ENCODE measurements at places on chromosomes 5 and 9.

DNA sequence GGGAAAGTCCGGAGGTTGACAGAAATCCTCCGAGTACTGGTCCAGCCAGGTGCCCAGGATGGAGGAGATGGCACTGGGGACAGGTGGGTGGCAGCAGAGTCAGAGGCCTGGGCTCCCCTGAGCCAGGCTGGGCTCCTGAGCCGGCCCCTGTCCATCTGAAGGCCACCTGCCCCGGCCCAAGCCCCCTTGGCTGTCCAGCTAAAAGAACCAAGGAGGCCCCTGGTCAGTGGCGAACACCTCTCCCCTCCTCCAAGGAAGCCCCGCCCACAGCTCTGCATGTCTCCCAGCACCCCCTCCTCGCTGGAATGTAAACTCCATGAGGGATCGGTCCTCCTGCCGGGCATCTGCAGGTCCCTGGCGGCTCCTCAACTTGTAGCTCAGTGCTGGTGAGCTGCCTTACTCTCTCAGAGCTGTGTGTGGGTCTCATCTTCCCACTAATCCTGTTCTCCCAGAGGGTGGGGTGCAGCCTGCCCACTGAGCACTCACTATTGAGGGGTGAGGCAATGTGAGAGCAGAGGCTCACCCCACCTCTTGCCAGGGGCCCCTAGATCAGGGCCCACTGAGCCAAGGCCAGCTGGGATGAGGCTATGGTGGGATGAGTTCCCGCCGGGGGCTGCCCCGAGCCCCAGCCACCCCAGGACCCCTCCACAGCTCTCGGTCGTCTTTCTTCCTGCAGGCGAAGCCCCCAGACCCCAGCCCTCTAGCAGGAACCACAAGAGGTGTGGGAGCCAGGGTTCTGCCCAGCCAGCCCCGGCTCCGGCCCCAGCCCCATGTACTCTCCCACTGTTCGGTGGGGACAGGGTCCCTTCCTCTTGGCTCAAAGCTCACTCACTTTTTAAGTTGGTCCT lies 12.0 kb downstream of the RALGDS start:
- DNase-seq: no peak

- DNase-seq: no peak
Observed at GRCh38 chr9:123424131-123424530, 68.1 kb downstream of the CRB2 start.

- no peak for DNase-seq
Observed at GRCh38 chr9:117028103-117028858, 341.2 kb downstream of the TRIM32 start.

DNA sequence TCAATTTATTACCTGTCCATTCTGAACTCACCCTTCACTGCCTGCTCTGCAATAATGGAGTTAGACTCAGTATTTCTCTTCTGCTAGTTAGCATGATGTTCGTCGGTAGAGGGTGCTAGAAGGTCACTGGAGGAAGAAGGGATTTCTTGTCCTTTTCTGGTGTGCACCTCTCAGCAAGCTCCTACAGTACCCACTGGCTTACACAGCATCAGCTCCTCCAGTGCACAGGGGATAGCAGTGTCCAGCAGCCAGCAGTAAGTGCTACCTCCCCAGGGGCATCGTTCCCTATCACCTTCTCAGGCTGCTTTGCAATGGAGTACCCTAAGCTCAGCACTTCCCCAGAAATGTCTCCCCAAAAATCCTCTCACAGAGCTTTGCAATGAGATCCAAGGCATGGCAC lies 45.9 kb upstream of the APC start:
- no peak for DNase-seq

- DNase-seq: no peak
Observed at GRCh38 chr5:143116814-143117213, 286.7 kb downstream of the NR3C1 start.

DNA sequence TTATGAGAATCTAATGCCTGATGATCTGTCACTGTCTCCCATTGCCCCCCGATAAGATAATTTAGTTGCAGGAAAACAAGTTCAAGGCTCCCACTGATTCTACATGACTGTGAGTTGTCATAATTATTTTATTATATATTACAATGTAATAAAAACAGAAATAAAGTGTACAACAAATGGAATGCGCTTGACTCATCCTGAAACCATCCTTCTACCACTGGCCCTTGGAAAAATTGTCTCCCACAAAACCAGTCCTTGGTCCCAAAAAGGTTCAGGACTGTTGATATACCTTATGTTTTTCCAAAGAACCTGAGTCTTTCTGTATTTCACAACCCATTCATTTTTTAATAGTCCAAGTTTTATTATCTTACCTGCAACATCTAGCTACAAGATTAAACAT lies 403.5 kb downstream of the TAF11L14 start:
- DNase-seq: no peak

DNA sequence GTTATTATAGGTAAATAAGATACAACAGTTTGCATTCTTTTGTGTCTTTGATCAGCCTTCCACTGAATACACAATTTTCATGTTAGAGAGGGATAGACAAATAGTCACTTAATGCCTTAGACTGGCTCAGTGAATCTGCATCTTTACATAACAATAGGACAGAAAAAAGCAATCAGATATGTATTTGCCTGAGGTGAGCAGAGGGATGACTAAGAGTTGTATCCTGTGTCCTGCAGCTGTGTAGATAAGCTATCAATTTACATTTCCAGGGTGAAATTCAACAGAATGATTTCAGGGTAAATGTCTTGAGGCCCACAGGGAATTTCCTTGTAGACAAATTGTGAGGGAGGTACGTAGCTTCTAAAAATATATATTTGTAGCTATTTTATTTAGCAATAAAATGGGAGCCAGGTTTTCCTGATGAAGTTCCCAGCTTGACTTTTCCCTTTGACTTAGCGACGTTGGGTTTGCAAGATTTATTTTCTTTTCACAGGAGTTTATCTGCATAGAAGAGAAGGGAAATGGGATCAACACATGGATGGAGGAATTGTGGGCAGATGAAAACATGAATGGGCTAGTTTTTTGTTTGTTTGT lies 586.1 kb upstream of the CDH6 start:
- no peak for DNase-seq

GRCh38 chr9:120997502-120997901 lies 52.6 kb downstream of the C5 start:
- no peak for DNase-seq

DNA sequence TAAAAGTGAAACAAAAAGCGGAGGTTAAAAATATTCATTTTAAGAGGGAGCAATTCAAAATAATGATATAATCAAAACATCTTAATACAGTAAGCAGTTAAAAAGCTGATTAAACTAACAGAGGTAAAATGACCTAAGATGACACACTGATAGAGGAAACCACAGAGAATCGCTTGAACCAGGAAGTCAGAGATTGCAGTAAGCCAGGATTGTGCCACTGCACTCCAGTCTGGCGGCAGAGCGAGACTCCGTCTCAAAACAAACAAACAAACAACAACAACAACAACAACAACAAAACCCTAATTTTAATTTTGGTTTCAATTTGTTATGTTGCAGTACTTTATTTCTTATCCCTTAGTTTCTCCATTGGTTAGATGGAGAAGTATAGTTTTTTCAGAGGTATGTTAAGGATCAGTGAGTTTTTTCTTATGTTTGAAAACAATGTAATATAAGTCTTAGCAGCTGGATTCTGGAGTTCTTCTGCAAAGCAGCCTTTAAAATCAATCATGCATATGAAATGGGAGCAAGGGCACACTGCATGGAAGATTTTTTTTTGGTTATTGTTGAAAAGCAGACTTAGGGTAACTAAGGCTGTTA lies 58.5 kb downstream of the MLANA start:
- no peak for DNase-seq

DNA sequence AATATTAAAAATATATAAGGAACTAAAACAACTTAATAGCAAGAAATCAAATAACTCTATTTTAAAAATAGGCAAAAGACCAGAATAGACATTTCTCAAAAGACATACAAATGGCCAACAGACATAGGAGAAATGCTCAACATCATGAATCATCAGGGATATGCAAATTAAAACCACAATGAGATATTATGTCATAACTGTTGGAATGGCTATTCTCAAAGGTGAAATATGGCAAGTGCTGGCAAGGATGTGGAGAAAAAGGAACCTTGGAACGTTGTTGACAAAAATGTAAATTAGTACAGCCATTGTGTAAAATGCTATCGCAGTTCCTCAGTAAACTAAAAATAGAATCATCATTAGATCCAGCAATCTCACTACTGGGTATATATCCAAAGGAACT lies 468.5 kb downstream of the NFIB start:
- DNase-seq: no peak

DNA sequence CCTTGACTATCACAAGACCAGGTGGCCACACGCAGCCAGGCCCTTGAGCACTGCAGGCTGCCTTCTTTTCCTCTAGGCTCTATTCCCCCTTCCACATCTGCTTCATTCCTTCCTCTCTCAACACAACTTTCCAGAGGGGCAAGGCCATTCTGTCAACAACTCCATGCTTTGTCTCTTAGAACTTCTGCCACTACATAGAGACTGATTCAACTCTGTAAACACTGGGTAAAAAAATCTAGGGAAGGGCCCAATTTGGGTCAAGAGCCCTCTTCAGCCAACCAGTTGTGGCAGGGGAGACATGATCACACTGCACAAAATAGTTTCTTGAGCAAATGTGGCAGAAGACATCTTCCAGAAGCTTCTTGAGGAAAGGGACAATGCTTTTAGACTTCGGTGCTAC lies 55.6 kb downstream of the ATPSCKMT start:
- no peak for DNase-seq

- DNase-seq: no peak
Observed at GRCh38 chr9:90343366-90343765, 299.3 kb downstream of the DIRAS2 start.

- DNase-seq: no peak
Observed at GRCh38 chr5:10635257-10635866, 71.5 kb downstream of the ANKRD33B start.

- no peak for DNase-seq
Observed at GRCh38 chr5:158200619-158201018, 341.7 kb upstream of the CLINT1 start.

GRCh38 chr5:99331061-99331460 lies 402.3 kb upstream of the CHD1 start:
- DNase-seq: no peak

DNA sequence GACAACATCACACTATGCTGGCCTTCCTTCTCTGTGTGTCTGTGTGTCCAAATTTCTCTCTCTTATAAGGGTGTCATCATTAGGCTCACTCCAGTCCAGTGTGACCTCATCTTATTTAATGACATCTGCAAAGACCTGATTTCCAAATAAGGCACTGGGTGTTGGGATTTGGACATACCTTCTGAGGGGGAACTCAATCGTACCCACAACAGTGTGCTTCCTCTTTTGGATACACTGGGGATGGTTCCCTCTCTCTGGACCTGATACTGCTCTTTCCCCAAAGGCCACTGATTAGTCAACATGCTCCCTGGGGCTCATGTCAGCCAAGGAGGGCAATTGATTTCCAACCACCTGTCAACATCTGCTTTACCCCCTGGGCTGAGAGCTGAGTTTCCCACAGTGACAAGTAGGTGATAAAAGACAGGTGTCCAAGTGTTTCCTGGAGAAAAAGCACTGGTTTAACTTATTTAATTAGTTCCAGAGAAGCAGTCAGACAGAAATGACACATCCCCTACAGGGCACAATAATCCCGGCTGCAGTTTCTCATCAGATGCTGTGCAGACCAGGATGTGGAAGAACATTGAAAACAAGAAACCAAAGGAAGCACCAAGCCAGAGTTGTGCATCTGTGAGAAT lies 17.8 kb upstream of the CEP72 start:
- DNase-seq: no peak

GRCh38 chr9:78028926-78029325 lies 2.7 kb downstream of the GNAQ start:
- DNase-seq: no peak

- DNase-seq: no peak
Observed at GRCh38 chr9:123425836-123426365, 69.9 kb downstream of the CRB2 start.

DNA sequence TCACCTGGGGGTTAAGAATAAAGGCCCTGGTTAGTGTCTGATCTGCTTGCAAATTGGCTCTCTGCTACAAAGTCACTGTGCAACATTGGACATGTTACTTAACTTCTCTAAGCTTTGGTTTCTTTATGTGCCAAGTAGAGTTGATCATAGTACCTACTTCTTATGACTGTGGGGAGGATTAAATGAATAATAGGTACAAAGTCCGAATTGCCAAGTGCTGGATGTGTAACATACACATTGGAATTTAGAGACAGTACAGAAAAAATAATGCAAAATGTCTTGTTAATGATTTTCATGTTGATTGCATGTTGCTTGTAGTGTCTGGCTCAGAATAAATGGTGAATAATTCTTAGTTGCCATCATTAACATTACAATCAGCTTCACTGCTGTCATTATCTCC lies 2.2 kb downstream of the DOCK8 start:
- no peak for DNase-seq

DNA sequence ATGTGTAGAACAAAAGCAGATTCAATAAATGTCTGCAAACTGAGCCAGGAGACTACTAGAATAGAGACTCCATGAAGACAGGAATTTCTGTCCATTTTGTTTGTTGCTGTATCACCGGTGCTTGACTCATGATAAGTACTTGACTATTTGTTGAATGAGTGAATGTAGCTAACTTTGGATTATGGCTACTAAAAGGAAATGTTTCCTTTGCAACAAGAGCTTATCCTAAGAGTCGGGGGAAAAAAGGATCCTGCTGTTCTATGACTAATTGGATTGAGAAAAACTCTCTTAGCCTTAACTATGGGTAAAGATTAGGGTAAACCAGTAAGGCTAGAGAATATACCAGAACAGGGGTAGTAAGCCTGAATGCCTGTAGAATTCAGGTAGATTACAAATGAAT lies 3.5 kb downstream of the PAIP1 start:
- DNase-seq: no peak

DNA sequence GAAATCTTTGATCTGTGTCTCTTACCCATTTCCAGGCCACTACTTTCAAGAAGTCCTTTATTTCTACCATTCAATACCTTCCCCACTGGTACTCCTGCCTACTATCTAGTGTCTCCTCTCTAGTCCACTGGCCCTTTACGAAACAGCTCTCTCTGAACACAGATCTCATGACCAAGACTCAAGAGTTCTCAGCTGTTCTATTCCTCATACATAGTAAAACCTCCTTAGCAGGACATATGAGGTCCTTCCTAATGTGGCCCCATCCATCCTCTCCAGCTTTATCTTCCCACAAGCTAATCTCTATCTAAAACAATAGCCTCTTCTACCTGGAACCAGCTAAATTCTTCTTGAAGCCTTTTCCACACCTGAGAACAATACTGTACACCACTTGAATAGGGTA lies 2.6 kb downstream of the TEX10 start:
- DNase-seq: no peak

DNA sequence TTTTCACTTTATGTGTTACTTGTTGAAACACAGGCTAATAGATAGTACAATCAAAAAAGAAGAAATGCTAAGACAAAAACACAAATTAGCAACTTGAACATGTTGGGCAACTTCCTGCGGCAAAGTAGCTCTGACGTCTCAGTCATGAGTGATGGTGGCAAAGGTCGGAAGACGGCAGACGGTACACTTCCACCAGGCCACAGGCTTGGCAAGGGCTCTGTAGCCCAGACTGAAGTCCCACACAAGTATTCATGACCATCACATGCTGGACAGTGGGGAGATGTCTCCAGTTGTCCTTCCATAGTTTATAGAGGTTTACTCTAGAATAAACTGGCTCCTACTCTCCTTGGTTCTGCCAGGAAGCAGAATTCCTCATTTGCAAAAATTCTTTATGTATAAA lies 831.3 kb downstream of the MTRR start:
- no peak for DNase-seq

Measured in AG04449 (cell line).